Panc1 (cell line): ENCODE measurements at places on chromosomes 2 and 18. TPM values are rescaled to one million over a fixed set of nuclear protein-coding genes. Genes with fewer than 3 reads are reported as not detected.

The MOGAT1 gene
- total RNA-seq: not detected

The FOXI3 gene
- total RNA-seq: not detected

The ANKRD29 gene
- total RNA-seq: 0.67 TPM

GRCh38 chr2:60453301-60453700, 100.2 kb downstream of the BCL11A start:
- DNase-seq: no peak

GRCh38 chr2:199488772-199489400, 31.1 kb upstream of the SATB2 start:
- no peak for DNase-seq

GRCh38 chr2:218070587-218070986, 1.5 kb downstream of the RUFY4 start:
- DNase-seq: no peak

- DNase-seq: no peak
Observed at GRCh38 chr18:8780227-8780626, 74.9 kb downstream of the MTCL1 start.
